ENCODE measurements at places on chromosomes 2 and 18. TPM values are rescaled to one million over a fixed set of nuclear protein-coding genes. Genes with fewer than 3 reads are reported as not detected.
A peak's percentile ranks its signal among the peaks of the same experiment; 100 is the strongest.

DNA sequence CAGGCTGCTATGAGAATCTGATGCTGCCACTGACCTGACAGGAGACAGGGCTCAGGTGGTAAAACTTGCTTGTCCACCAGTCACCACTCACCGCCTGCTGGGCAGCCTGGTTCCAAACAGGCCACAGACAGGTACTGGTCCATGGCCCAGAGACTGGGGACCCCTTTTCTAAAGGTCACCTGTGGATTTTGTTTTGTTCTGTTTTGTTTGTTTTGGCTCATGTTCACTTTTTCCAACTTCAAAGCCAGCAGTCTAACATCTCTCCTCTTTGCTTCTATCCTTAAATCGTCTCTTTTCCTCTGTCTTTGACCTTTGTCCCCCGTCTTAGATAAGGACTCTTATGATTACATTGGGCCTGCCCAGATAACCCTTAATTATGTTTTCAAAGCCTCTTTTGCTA is 3.3 kb upstream of the CERKL start:
- no peak for DNase-seq

DNA sequence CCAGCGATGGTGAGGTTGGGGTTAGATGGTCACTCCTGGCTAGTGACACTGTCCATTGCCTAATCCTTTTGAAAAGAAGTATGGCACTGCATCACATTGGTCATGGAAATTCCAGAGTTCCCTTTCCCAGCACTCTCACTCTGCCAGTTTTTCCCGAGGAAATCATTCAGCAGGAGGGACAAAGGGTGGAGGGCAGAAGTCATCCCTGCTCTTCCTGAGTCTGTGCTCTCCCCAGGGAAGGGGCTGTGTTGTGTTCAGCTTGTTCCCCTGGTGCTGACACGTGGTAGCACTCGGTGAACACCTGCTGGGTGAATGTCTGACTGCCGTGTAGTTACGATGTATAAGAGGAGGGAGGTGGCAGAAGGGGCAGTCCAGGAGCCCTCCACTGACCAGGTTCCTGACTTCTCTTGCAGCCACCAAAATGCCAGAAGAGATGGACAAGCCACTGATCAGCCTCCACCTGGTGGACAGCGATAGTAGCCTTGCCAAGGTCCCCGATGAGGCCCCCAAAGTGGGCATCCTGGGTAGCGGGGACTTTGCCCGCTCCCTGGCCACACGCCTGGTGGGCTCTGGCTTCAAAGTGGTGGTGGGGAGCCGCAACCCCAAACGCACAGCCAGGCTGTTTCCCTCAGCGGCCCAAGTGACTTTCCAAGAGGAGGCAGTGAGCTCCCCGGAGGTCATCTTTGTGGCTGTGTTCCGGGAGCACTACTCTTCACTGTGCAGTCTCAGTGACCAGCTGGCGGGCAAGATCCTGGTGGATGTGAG is 21.6 kb downstream of the STEAP3 start:
- no peak for DNase-seq

GRCh38 chr2:29596584-29596983 is 324.8 kb downstream of the ALK start:
- no peak for DNase-seq

DNA sequence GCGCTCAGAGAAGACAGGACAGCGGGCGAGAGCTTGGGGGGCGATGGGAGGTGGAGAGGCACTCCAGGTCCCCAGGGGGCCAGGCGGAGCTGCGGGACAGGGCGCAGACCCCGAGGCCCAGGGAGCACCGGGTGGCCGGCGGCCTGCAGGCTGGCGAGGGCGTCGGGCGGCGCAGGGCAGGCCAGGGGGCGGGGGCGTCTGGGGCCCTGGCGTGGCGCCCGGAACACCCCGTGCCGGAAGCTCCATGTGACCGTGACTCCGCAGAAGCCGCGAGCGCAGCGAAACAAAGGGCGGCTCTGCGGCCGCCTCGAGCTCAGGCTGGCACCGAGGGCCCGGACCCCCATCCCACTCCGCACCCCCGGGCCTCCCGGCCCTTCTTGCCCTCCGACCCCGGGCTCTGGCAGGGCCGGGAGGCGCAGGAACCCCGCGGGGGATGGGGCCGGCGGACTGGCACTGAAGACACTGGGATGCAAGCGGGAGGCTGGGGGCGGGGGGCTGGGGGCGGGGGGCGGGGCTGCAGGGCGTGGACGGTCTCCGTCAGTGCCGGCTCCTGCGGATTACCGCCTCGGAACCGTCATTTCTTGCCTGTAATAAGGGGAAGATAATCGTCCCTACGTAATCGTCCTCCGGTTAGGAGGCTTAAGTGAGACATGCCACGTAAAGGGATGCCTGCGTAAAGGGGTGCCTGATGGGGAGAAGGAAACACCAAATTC is 19.1 kb downstream of the SH2D6 start:
- DNase-seq, result peak; percentile 91

DNA sequence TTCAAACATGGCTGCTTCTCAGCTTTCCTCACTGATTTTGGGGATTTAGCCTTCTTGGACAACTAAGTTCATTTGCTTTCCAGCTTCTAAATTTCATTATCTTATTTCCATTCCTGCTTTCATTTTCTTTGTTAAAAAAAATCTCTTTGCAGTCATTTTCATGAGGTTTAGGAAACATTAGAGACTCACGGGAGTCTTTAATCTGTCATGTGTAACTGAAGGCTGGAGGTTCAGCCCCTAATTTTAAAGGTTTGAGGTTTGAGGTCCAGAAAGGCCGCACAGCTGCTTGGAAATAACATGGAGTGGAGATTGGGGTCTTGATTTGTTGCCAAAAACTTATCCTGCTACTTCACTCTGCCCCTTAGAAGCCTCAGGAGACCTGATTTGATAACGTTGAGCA is 30.3 kb downstream of the PROKR1 start:
- peak; percentile 71 for DNase-seq

DNA sequence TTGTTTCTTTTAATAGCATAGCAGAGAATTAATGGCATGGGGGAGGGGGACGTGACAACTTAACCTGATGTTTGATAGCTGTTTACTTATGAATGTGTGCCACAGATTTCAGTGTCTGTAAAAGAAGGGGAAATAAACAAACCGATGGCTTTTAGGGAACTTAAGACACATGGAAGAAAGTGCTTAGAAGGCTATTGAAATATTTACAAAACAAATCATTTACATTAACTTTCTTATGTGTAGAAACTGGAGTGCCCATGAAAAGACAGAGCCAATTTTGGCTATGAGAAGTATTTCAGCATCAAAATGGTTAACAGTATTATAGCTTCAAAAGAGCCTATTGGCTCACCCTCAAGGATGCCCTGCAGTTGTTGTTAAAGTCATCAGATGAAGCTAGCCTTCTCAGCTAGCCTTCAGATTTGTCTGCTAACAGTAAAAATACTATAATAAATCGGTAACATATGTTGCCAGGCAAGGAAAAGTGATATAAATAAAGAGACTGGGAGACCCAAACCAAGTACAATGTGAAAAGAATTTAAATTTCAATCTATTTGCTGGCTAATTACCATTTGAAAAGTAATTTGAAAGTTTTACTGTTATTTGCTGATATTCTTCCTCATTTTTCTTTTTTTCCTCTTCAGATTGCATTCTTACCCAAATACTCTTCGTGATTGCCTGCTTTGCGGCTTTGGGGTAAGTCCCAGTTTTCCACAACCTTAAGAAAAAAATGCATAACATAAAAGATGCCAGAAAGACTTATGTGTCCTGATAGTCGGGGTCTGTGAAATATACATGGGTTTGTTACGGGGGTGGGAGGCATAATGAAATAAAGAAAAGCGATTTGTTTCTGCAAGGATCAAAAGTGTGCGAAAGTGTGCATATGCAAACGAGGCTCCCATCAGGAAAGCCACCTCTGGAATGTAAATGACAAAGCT is 256.4 kb downstream of the MEIS1 start:
- no peak for DNase-seq

GRCh38 chr2:31221544-31221943 is 4.2 kb upstream of the CAPN14 start:
- no peak for DNase-seq

- no peak for DNase-seq
Observed at GRCh38 chr18:26052505-26052904, 37.9 kb downstream of the SS18 start.

DNA sequence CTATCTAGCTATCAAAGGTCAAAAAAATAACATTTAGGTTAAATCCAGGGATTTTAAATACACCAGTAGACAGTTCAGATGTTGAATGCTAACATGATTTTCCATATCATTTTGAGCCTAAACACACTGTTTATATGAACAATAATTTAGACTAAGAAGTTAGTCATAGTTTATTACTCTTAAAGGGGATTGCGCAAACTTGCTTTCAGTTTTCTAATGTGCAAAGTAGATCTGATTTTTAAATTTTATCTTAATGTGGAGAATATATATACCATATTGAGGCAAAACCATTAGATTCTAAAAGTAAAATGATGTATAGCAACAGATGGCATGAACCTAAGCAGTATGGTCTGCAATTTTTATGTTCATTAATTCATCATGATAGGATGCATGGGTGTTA is 76.6 kb downstream of the CDH7 start:
- no peak for DNase-seq

The CNTNAP5 gene
- 0.13 TPM for total RNA-seq

The SNORC gene
- total RNA-seq, result 0.80 TPM

The AGXT gene
- total RNA-seq, result 0.13 TPM
